ENCODE measurements at places on chromosomes 7 and 10.

GRCh38 chr7:20236790-20237189 lies 19.6 kb upstream of the MACC1 start:
- no peak for DNase-seq

DNA sequence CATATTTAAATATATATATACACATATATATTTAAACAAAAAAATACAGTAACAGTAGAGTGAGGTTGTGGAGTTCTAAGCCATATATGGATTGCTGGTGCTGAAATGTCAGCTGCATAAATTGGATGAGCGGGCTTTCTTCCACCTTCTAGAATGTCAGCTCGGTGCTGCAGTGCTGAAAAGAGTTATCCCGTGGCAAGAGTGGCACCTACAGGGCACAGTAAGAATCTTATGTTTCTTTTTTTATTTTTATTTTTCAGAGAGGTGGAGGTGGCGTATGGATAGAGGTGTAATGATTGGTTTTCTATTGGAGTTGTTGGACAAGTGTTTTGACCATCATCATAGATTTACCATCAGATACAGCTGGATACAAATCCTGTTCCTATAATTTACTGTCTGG lies 86.2 kb upstream of the DYNC1I1 start:
- no peak for DNase-seq

GRCh38 chr10:67770537-67770936 lies 67.5 kb downstream of the DNAJC12 start:
- no peak for DNase-seq

DNA sequence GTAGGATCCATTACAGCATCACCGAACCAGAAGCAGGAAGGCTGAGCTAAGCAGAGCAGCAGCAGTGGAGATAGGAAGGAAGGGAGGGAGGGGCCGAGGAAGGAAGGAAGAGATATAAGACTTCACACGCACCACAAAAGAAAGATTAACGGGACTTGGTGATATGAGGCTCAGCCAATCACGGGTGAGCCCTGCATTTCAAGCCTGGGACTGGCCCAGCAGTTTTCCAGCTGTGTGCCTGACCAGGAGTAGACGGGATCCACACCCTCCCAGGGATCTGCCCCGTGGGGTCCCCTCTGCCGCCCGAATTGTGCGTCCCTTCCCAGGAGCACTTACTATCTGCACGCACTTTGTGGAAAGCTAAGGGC lies 16.2 kb downstream of the ATG9B start:
- no peak for DNase-seq

- no peak for DNase-seq
These were observed 286.1 kb upstream of the KLF6 start for GRCh38 chr10:4070921-4071660.

Data from stimulated activated CD8-positive, alpha-beta memory T cell treated with anti-CD3 and anti-CD28 coated beads, Interleukin-15, amount 100 ng/mL, for 4 hours (primary cell).